Activated naive CD4-positive, alpha-beta T cell treated with Interleukin-2 at 50 U/mL for 16 hours (primary cell): ENCODE measurements at places on chromosomes 6 and 20.

GRCh38 chr20:62288535-62289105, 14.2 kb upstream of the ADRM1 start:
- DNase-seq: no peak

DNA sequence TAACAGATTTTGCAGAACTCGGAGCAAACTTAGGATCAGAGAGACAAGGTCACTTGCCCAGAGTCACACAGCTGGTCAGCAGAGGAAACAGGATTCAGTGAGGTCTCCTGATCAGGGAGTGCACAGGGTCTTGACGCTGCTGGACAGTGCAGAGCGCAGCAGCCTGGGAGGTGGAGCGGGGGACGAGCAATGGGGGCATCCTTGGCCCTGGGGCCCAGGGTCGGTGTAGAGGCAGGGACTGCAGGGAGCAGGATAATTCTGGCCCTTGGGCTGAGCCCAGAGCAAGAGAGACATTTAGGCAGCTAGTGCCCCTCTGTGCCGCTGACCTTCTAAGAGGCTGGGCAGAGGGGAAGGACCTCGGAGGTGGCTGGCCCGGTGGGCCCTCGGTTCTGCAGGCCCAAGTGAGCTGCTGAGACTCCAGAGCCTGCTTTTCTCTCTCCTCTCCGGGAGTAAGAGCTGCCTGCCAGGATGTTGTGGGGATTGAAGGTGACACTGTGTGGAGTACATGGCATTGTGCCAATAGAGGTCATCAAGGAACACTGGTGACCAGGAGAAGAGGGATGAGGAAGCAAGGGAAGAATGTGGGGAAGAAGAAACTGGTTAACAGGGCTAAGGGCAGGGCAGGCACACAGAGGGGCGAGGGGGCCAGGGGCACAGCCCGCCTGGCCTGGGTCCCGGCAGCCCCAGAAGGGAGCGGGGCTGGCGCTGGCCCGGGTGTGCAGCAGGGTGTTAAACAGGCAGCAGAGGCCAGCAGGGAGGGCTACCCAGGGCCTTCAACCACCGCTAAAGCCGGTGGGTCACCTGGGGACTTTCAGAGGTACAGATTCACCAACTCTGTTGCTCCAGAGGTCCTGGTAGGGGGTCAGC, 122.0 kb downstream of the AGPAT4 start:
- no peak for DNase-seq

GRCh38 chr20:58788896-58789544, 61.7 kb downstream of the GNAS-AS1 start:
- no peak for DNase-seq

DNA sequence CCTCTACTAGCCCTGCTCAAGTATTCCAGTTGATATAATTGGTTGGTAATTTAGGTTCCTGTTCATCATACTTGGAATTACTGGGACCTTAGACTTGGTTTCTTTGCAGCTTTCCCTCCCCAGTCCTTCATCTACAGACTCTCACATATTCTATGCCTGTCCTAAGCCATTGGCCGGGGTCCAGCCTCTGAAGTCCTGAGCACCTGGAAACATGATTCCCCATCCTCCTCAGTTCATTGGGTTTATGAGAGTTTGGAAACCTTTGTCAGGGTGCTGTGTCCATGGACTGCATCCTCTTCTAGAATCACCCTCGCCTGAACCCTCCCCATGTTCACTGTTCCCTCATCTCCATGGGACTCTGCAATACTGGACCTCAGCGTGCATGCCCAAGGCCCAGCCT, 8.8 kb downstream of the GSTA2 start:
- no peak for DNase-seq

DNA sequence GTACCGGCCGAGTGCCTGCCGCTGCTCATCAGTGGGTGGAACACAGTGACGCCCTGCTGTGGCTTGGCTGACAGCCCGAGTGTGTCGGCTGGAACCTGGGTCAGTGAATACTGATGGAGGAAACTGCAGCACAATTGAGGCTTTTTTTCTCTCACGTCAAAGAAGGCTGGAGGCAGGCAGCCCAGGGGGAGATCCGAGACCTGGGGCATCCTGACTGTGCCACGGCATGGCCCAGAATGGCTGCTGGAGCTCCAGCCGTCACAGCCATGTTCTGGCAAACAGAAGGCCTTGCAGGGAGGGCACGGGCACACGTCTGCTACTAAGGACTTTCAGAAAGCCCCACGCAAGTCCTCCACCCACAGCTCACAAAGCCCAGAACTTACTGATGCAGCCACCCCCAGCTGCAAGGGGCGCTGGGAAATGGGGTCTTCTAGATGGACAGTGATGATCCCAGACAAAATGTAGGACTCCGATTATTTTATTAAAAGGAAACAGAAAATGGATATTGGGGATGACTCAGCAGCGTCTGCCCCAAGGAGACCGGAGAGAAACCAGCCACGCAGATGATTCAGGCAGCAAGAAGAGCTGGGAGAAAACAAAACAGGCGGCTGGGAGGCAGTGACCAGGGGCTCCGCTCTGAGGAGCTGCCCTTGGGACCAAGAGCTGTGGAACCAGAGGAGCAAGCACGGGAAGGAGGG, 140.0 kb downstream of the TAF4 start:
- DNase-seq: no peak

- no peak for DNase-seq
Observed at GRCh38 chr6:128886706-128887105, 3.8 kb downstream of the LAMA2 start.

DNA sequence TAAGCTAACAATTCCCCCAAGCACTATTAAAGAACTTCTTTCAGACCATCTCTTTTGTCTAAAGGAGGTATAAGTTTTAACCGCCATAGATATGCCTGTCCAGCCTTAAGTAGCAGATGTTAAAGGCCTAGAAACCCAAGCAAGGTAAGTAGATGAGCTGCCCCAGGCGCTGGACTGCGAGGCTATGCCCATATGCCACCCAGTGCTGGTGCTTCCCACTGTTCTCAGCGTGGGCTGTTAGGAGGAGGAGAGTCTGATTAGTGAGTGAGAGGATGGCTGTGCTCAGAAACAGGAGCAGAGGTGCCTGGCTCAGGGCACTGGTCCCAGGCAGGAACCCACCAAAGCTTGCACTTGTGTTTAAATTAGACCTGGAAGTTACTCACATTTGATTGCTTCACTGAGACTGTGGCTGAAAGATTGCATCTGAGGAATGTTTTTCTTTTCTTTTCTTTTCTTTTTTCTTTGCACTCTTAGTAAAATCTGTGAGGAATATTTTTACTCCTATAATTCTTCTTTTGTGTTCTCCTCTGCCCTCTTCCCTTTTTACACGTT, 32.2 kb downstream of the PRPH2 start:
- no peak for DNase-seq

GRCh38 chr6:129719692-129720091, 9.7 kb upstream of the ARHGAP18 start:
- no peak for DNase-seq

DNA sequence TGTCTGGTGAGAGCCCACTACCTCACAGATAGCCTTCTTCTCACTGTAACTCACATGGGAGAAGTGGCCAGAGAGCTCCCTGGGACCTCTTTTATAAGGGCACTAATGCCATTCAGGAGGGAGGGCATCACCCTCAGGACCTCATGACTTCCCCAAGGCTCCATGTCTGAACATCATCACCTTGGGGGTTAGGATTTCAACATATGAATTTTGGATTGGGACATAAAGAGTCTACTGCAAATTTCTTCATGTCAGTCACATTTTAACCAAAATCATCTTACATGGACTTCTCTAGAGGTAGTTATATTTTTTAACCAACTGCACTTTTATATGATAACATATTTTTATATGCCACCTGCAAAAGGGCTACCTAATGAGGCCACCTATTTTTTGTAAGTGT, 324.7 kb downstream of the PLCB1 start:
- DNase-seq: no peak

DNA sequence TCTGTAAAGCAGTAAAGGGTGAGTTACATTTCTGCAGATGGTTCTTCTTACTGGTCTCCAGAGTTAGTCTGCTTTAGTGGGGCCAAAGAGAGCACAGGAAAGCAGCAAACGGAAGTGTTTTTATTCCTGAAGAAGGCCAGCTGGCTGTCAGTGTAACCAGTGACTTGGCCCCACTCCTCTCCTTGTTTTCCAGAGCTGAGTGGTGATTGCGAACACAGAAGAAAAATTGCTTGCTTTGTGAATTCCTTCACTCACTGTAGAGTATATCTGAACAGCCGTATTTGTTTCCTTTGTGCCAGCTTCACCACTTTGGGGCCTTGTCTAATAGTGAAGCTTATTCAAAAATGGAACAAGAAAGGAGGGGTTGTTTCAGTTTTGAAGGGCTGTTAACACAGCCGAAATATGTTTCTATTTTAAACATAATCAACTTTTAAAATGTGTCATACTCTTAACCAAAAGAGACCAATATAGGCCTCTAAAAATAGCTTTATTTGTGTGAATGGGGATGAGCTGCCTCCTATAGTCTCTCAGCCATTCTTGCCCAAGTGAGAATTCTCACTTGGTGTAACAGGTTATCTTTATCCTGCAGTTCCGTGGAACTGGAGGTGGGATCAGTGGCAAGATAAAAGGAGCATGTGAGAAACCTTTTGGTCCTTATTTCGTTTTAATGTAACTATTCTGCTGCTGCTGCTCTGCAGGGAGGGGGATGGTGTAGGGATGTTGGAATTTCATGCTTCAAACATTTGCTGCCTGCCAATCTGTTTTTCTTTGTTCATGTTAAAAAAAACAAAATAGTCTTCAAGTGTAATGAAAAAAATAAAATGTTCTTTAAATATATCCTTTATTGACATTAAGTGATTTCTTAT, 37.8 kb downstream of the ZC2HC1B start:
- no peak for DNase-seq

- DNase-seq: no peak
Observed at GRCh38 chr20:10917826-10918225, 244.0 kb upstream of the JAG1 start.

- DNase-seq: no peak
Observed at GRCh38 chr20:49570161-49570827, 2.4 kb upstream of the PTGIS start.

- no peak for DNase-seq
Observed at GRCh38 chr6:153949616-153950015, 89.4 kb upstream of the OPRM1 start.
